ENCODE measurements at places on chromosomes 1 and 21.
A peak's percentile ranks its signal among the peaks of the same experiment; 100 is the strongest.

GRCh38 chr1:184101141-184101540 is 49.6 kb downstream of the TSEN15 start:
- DNase-seq: no peak

- DNase-seq: no peak
Measured at GRCh38 chr1:109980324-109981003, 4.1 kb upstream of the AHCYL1 start.

GRCh38 chr1:212674872-212675271 is 24.8 kb downstream of the BATF3 start:
- DNase-seq: no peak

DNA sequence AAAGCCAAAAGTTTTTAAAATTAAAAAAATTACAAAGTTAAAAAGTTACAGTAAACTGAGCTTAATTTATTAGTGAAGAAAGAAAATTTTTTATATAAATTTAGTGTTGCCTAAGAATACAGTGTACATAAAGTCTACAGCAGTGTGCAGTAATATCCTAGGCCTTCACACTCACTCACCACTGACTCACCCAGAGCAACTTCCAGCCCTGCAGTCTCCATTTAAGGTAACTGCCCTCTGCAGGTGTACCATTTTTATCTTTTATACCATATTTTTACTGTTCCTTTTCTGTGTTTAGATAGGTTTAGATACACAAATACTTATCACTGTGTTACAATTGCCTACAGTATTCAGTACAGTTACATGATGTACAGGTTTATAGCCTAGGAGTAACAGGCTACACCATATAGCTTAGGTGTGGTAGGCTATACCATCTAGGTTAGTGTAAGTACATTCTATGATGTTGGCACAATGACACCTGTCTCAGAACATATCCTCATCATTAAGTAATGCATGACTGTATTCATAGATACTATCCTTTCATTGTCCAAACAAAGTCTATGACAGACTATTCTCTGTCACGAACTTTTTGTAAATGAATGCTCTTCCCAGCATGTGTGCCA is 78.6 kb upstream of the PBX1 start:
- no peak for DNase-seq

DNA sequence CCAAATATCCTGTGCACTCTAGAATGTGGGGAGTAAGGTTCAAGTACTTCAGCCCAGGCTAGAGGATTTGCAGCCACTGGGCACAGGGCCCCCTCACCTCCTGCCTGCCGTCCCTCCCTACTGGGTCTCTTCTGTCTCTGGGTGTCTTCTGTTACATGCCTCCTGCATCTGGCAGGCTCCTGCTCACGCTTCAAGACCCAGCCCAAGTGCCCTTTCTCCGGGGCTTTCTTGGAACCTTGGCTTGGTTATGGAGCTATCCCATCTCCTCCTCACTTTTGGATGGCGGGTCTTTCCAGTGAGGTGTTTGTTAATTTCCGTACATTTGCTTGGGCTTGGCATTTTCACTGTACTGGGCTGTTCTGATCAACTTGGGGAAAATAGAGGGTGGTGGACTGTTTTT is 129.0 kb downstream of the GALNT2 start:
- no peak for DNase-seq

DNA sequence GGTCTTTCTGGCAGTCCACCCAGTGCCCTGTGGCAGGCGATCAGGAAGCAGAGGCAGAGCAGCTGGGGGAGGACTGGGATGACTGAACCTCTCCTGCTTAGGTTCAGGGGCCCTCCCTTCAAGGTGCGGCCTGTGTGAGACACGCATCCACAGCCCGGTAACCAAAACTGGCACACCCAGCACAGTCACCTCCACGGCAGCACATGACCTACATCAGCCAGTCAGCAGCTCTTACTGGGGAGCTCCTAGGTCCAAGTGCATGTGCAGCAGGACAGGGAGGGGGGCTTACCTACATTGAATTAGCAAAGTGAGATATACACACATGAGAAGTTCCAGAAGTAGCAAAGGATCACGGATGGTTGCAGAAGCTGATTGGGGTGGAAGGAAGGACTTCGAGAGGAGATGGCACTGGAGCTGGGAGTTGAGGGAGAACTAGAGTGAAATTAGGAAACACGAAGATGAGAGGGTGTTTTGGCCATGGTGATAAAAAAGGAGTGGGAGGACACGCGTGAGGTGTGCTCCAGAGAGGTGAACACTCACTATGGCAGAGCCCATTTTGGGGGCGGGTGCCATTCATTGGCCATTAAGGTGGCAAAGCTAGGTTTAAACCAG is 51.4 kb upstream of the IRF2BP2 start:
- no peak for DNase-seq

- DNase-seq: no peak
Measured at GRCh38 chr21:43206231-43207042, 37.6 kb downstream of the CRYAA start.

- peak; percentile 2 for DNase-seq
Measured at GRCh38 chr1:217482356-217483102, 148.4 kb downstream of the GPATCH2 start.

DNA sequence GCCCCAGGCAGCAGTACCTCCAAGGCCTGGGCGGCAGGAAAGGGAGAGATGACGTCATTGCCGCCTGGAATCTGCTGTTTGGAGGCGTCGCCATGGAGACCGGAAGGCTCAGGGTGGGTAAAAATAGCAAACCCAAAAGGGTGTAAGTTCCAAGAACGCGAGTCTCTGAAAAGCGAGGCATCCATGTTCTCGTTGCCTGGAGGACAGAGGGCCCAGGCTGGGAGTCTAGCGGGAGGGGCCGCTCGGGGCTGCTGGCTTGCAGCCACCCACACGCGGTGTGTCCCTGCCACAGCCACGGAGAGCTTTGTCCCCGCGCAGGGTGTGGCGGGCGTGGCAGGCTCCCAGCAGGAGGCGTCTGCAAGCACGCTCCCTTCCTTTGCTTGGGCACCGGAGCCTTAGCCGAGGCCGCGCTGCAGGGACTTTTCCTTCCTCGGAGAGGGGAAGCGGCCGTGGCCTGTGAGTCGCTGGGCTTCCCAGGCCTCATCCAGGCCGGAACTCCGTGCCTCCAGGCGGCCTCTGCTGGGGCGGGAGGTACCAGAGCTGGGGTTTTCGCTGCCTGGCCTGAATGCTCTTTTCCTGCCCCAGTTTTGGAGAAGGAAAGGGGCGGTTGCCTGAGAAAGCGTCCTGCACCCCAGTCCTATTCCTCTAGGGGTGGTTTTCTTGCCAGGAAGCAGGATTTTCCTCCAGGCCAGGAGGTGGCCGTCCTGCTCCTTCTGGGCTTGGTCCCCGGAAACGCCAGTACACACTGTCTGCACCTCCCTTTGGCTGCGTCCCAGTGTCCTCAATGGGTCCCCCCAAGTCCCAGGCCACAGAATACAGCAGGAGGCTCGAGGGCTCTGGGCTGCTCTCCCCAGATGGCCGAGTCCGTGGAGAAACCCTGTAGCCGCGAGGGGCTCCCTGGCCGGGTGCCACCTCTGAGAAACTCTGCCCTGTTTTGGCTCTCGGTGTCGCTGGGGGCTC is 15.3 kb upstream of the SKI start:
- DNase-seq: no peak

DNA sequence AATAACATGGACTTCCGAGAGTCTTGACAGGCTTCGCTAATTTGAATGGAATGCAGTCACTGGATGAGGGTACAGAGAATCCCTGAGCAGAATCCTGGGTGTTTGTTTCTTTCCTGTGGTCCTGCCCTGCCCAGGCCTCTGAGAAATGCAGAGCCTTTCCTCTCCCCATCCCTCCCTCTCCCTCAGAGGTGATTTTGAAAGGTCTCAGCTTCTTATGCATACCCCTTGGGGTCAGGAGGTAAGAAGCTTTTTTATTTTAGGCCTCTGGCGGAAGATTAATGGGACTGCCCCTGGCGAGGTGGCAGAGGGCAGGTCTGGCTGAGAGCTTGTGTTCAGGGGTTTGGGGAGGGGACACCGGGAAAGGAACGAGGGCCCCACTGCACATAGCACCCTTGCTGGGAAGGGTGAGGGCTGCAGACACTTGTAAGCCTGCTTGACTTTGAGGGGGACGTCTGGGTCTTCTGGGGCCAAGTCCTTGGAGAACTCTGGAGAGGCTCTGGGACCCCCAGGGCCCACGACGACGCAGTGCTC is 116.5 kb upstream of the SLC45A1 start:
- no peak for DNase-seq

- DNase-seq: peak; percentile 34
Measured at GRCh38 chr1:151905070-151905442, 4.3 kb downstream of the THEM4 start.

DNA sequence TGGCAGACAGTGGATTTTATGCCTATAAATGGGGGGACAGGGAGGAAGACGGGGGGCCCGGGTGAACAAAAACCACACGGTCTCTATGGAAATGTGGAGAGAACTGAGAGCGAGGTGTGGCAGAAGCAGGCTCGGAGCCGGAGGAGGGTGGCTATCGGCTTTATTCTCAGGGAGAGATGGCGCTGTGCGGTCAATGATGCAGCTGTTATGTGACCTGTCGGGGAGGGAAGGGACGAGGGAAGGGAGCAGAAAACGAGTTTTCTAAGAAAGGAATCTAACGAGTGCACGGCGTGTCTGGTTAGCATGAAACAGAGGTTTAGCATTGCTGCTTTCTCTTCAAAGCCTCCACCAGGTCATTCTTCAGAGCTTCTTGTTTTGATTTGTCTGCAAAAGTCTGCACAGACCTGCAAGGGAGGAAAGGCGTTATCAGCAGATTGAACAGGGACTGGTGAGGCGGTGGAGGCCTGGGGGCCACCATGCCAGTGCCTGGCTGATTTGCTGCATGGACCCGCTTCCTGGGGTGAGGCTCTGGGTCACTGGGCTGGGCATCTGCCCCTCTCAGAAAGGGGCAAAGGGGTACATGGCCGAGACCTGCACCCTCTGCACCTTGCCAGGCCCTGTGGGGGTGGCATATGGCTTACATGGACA is 27.2 kb downstream of the SLC66A1 start:
- no peak for DNase-seq

GRCh38 chr1:41427122-41427913 is 57.2 kb downstream of the EDN2 start:
- no peak for DNase-seq

- DNase-seq: no peak
Measured at GRCh38 chr1:209095627-209096595, 487.6 kb upstream of the CAMK1G start.

- DNase-seq: no peak
Measured at GRCh38 chr1:21331752-21332478, 41.7 kb upstream of the ECE1 start.

DNA sequence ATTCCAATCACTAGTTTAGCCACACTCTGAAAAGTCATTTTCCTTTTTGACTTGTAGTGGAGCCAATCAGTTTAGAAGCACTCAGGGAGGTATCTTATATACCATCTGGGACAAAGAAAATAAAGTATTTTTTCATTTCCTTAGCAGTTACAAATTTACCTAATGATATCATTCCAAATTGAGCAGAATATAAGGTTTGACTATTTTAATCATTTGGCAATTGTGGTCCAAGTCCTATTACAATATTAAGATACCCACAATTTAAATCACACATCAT is 170.6 kb downstream of the LTN1 start:
- DNase-seq: no peak

DNA sequence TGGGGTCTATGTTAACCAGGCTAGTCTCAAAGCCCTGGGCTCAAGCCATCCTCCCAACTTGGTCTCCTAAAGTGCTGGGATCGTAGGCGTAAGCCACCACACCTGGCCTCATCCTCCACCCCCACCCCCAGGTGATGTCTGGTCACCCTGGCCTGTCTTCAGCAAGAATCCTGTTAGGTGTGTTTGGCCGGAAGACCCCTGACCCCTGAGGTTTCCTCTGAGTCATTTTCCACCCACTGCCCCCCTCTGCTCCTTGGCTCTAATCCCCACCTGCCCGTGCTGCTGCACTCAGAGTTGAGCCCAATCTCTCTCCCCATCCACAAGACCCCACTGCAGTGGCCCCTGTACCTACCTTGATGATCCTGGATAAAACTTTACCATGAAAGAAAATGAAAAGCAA is 25.2 kb downstream of the SLC66A1 start:
- DNase-seq: no peak

DNA sequence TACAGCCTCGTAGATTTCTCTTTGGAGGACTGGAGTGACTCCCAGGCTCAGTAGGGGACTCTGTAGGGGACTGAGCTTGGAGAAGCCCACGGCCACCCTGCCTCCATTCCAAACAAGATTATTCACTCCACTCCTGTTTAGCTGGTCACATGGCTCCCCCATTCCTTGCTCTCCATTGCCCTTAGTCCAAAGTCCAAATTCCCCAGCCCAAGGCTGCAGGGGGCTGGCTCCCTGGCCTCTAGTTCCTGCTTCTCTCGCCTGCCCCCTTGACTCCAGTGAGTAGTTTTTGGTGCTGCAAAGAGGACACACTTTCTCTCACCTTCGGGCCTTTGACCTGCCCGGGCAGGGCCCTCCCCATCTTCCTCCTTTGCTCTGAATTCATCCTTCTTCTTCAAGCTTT is 403.3 kb downstream of the KIF26B start:
- no peak for DNase-seq

DNA sequence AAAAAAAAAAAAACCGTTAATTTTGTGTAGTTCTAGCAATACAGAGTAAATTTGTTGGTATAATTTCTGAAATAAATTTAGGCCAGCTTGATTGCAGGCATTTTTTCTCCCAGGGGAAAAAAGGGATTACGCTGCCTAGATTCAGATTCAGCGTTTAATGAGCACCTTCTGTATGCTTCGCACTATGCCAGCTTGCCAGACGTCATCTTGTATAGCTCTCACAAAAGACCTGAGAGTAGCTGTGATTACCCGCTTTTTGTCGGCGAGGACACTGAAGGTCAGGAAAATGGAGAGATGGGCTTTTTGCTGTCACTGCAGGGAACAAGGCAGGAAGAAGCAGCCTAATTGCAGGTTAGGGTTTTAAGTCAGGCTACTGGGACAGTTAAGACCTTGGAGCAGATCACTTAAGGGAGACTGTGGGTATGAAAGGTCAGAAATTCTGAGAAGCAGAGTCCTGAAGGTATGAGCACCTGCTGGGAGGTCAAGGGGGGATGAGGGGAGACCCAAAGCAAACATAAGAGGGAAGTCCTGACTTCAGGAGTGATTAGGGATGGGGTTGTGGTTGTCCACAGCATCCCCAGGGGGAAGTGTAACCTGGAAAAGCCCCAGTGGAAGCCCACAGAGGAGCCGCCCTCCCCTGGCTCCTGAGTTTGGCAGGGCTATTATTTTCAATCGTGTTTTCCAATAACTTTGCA is 39.0 kb downstream of the TMCC2 start:
- no peak for DNase-seq

GRCh38 chr1:7948960-7949359 is 8.3 kb upstream of the TNFRSF9 start:
- DNase-seq: no peak

GRCh38 chr1:210588357-210588756 is 259.7 kb downstream of the HHAT start:
- DNase-seq: no peak

- DNase-seq: no peak
Measured at GRCh38 chr1:3192825-3193224, 123.8 kb downstream of the PRDM16 start.

DNA sequence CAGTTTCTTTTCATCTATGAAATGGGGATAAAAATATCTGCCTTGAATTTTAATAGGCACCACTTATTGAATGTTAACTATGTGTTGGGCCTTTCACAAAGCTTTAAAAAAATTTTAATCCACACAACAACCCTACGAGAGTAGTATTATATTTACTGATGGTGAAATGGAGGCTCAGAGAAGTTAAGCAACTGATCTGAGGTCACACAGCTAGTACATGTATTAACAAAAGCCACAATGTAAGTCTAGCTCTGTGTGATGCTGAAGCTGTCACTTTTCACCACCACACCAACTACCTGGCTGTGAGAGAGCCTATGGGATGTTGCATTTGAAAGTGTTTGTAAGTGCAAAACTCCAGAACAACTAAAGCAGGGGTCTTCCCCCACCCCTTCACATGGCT is 44.1 kb downstream of the LRRN2 start:
- no peak for DNase-seq

All from stimulated activated CD4-positive, alpha-beta T cell treated with anti-CD3 and anti-CD28 coated beads, Interleukin-15, amount 100 ng/mL, for 1 hour (primary cell).